GM18507 (cell line): ENCODE measurements at places on chromosomes 6 and 20.

GRCh38 chr6:118921084-118921483 lies 13.9 kb downstream of the MCM9 start:
- DNase-seq: no peak

DNA sequence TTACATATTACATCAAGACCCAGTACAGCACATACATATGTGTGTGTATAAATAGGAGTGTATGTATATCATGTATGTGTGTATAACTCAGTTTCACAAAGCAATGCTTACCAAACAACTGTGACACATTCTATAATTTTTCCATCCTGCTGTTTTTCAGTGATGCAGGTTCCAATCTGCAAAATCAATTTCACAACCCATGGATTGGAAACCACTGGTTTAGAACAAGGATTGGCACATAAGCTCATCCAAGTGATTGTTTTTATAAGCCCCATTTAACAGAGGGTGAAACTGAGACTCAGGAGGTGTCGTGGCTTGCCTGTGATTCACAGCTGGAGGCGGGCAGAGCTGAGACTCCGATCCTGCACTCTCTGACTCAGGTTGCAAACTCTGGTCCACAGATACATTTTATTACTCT lies 158.2 kb downstream of the ZMYND8 start:
- DNase-seq: no peak

DNA sequence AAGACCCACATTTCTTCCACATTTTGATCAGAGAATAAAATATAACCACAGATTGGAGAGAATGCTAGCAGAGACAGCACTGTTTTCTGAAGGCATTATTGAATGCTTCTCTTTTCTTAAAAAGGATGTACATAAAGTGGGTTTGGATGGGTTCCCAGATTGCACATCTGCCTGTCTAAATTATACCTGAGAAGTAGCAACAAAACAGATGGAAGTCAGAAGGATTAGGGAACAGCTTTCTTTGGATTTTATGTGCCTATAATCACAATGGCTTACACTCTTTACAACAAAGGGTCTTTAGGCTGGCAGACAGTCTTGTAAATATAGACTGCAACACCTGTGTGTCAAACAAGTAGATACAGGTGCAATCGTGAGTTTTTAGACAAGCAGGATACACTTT lies 622.2 kb upstream of the MANEA start:
- DNase-seq: no peak

GRCh38 chr6:31737991-31738979 lies 1.5 kb upstream of the MSH5 start:
- no peak for DNase-seq

GRCh38 chr6:14036911-14037310 lies 80.7 kb upstream of the CD83 start:
- DNase-seq: no peak

- DNase-seq: no peak
These were observed 59.7 kb downstream of the KIF13A start for GRCh38 chr6:17927705-17928104.
